CD4-positive, alpha-beta T cell treated with Interleukin-21 for 1 hour (primary cell): ENCODE measurements at places on chromosomes 16 and 17.

- no peak for DNase-seq
Observed at GRCh38 chr17:40203131-40203530, 16.0 kb upstream of the WIPF2 start.

GRCh38 chr17:77491921-77492445 is 351.2 kb downstream of the SEC14L1 start:
- peak; percentile 36 for DNase-seq

DNA sequence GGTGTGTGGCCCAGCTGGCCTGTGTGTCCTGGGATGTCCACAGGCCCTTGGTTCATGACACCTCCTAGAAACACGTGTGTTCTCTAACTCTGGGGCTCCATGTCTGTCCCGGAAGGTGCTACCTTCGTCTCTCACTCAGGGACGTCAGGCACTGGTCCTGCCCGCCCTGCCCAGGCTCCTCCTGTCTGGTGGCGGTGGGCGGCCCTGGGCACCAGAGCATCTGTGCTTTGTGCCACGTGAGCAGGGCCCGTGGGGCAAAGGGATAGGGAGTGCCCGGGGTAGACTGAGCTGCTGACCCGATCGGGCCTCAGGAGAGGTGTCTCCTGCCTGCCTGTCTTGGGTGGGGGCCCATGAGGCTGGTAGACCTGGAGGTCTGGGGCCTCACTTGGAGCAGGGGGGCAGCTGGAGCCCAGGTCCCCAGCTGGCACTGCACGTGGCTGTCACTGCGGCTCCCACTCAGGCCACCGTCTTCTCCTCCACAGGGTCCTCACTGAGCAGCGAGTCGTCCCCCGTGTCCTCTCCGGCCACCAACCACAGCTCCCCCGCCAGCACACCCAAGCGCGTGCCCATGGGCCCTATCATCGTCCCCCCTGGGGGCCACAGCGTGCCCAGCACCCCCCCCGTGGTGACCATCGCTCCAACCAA is 35.1 kb downstream of the GSE1 start:
- DNase-seq, result no peak

- DNase-seq, result no peak
Observed at GRCh38 chr16:72380283-72380682, 208.3 kb upstream of the PMFBP1 start.

DNA sequence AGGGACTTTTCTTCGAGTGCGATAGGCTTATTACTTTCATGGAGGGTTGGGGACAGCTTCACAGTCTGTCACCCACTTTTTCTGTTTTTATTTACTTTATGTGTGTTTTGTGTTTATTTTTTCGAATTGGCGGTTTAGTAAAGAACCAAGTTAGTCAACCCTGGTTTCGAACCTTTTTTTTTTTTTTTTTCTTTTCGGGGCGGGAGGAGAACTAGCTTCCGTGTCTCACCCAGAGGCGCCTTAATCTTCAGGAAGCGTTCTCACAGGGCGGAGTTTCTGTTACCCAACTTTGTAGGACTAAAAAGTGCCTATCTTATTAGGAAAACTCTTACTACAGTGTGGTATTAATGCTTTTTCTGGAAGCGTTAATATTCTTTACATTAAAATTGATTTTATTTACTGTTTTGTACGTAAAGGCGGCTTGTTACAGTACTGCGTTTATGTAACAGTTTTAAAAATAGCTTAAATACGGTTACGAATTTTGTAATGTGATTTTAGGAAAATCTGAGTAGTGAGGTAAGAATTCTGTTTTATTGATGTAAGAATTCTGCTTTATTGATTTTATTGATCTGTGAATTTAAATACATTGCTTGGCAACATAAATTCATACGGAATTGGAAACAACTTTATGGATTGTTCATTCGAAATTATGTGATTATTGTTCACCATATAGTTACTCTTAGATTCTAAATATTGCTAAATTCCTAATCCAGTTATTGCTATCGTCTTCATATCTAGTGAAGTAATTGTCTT is 885 bp downstream of the ZNF207 start:
- peak; percentile 71 for DNase-seq

- no peak for DNase-seq
Observed at GRCh38 chr17:5439446-5439764, 450 bp upstream of the C1QBP start.

- no peak for DNase-seq
Observed at GRCh38 chr16:60031740-60032139, 1297.6 kb upstream of the GOT2 start.

DNA sequence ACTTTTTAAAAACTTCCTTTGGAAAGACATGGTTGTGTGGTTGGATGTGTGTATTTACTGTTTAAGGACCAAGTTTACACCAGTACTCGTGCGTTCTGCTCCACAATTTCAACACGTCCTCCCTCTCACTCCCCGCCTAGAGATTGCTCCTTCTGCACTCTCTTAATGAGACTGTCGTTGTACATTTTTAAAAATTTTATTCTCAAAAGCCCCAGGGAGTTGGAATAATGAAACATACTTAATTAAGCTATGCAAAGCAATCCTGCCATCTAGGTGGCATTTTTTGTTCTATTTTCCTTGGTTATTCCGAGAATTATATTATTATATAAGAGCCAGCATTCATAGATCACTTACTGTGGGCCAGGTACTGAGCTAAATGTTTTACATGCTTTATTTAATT is 264.5 kb downstream of the GRIN2A start:
- no peak for DNase-seq

DNA sequence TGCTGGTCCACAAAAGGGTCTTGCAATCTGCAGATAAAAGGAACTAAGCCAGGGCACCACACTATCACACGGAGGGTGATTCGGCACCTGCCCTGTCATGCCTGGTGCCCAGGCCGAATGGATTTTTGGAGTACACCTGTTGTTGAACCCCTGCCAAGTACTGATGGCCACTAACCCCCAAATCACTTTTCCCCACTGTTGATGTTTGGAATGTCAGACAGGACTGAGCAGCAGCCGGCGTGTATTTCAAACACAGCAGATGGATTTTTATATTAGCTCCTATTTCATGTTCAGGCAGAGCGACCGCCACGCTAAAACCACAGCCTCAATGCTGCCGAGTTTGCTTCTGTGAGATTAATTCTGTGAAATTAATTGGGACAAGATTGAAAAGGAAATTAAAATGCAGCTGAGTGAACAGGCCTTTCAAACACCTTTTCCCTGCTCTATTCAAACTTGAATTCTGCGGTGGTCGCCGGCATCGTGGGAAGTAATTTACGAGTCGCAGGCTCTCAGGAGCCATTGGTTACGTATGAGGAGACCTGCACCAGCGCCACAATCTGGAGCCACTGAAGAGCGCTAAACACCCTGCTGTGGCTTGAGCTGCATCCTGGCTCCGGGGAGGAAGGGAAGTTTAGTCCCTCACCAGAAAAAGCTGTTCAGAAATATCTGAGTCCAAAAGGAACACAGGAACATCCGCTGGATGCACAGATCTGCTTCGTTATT is 48.5 kb downstream of the SNX11 start:
- DNase-seq, result no peak

DNA sequence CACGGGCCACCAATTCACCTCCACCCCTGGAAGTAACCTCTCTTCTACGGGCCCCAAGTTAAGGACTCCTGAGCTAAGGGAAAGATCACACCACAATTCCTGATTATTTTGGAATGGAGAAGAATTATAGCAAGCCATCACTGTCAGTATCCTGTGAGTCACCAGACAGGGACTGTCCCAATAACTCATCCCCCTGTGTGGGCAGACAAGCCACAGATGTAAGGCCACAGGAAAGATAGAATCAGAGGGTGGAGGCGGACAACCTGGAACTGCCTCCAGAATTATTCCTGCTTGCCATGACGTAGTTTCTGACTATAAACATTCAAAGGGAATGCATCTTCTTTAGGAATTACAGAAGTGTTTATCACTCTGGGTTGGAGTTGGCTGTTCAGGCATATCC is 5.8 kb upstream of the MYO1D start:
- DNase-seq, result no peak

- DNase-seq, result no peak
Observed at GRCh38 chr16:30060346-30060745, 5.2 kb upstream of the ALDOA start.

- no peak for DNase-seq
Observed at GRCh38 chr16:54312502-54312991, 26.0 kb upstream of the IRX3 start.

DNA sequence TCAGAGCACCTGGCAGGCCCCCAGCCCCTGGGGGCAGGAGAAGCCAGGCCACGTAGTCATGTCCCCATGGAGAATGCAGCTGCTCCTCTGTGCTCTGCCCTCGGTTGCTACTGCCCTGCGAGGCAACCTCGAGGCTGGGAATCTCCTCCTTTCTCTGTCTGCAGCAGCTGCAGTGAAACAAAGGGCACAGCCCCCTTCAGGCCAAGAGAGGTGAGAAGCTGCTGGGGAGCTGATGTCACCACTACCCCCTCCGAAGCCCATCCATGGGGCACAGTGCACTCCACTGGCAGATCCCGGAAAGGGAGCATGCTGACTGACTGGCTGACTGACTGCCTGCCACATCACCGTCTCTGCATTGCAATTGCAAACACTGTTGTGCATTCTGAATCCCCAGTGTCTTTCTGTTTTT is 103.7 kb downstream of the GRIN2A start:
- DNase-seq, result no peak

DNA sequence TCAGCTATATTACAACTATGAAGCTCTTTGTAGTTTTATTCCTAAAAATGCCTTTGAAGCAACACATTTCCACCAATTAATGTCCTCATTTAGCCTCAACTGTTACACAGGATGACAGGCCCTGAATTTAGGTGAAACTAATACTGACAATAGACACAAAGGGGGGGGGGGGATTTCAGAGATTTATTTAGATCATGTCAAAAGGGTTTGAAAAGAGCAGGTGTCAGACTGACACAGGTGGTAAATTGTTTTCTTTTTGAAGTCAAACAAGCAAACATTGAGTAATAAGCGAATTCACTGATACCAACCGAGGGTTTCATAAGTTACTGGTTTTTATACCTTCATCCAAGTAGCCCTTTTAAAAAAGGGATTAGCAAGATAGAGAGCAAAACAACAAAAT is 40.8 kb downstream of the KANSL1 start:
- DNase-seq, result no peak

DNA sequence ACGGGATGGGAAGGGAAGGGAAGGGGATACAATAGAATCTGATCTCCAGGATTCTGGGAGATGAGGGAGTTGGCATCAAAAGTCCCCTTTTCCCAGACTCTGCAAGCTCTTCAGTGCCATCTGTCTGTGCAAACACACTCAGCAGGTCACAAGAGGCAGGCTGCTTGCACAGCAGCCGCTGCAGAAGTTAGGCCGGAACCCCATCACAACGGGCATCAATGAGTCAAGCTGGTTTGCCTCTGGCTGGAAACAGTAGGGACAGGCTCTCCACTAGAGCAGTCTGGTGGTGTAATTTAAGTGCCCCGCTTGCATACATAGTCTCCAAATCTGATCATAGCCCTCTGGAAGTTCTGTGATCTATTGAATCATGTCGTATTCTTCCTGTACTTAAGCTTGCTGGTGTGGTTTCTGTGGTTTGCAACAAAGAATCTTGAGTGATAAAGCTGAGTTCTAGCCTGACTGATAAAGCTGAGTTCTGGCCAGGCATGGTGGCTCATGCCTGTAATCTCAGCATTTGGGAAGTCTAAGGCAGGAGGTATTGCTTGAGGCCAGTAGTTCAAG is 33.7 kb upstream of the KDM8 start:
- peak; percentile 75 for DNase-seq

DNA sequence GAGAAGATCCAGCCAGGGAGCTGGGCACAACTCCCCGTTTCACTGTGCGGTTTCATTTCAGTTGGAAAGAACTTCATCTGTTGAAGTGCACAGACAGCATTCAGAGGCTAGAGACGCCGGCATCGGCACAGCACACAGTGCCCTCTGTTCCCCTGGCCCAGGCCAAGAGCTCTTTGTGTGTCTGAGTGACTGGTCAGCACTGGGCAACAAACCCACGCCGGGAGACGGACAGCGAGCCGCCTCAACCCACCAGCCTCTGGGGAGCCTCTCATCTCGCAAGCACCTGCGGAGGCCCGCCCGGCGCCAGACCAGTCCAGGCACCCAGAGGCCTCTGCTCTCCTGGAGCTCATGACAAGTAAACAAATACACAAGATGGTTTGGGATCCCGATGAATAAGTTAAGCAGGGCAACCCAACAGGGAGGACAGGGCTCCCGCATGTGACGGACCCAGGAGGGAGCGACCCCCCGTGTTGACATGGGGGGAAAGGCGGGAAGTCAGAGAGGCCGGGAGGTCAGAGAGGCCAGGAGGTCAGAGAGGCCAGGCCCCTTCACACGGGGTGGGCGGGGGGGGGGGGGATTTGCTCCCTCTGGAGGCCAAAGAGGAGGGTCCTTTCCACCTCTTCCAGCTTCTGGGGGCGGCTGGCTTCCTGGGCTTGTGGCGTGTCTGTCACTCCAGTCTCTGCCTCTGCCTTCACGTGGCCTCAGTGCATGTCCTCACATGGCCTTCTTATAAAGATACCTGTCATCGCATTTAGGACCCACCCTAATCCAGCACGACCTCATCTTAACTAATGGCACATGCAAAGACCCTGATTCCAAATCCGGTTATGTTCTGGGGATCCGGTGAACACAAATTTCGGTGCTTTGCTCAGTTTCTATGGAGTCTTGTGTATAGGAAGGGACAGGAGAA is 25.8 kb upstream of the KLHDC4 start:
- no peak for DNase-seq

DNA sequence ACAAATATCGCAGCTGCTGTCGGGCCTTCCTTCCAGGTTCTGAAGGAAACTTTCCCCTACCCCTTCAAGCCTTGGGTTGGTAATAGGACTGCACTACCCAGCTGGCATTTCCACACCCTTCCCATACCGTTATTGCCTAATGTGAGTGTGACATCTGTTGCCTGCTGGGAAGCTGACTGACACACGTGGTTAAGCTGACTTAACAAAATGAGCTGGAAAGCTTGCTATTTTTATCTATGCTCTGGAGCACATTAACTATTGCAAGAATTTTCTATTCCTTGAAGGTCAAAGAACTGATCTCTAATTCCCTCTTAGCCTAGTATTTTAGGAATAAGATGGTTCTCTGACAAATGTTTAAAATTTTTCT is 79.5 kb downstream of the PMP22 start:
- DNase-seq, result no peak

- peak; percentile 61 for DNase-seq
Observed at GRCh38 chr17:45410144-45411091, 22.3 kb downstream of the ARHGAP27 start.

DNA sequence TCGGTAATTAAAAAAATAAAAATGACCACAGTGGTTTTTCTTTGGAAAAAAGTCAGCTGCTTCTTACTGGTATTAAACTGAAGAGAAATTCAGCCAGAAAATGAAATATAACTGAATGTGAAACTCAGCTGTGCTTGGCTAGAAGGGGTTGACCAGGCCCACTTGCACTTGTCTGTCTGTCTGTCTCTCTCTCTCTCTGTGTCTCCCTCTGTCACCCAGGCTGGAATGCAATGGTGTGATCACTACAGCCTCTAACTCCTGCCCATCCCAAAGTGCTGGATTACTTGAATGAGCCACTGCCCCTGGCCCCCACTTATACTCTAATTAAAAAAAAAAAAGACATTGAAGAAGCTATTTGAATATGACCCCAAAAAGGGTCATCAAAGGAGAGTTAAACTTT is 17.3 kb upstream of the AKAP1 start:
- no peak for DNase-seq
